ENCODE measurements at places on chromosomes 12 and 14.

GRCh38 chr12:74285773-74286172 lies 251.9 kb upstream of the ATXN7L3B start:
- DNase-seq = no peak

DNA sequence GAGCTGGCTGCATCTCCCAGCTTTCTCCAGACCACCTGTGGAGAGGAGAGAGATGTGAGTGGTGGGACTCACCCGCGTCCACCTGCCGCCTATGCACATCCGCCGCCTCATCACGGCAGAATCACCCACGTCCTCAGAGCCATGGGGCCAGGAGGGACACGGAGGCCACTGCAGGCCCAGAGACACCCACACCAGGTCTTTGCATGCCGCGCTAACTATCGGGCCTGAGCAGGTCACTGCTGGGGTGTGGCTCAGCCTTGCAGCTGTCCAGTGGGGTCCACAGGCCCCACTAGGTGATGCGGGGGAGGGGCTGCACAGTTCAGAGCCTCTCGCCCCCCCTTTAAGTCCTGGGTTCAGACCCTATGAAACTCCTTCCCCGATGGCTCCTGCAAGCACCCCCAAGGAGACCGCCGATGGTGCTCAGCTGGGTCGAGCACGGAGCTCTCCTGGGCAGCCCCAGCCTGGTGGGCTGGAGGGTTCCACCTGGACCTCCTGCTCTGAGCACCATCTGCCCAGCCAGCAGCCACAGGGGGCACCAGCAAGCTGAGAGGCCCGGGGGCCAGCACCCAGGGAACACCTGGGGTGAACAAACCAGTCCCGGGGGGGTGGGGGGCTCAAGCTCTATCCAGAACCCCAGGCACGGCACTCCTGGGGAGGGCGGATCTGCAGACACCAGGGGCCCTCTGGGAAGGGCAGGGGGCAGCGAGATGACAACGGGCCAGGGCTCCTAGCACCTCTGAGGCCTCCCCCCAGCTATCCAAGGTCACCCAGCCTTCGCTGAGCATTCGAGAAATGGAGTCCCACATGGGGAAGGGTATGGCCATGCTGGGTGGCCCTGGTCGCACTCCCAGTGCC lies 34.3 kb downstream of the CCNK start:
- DNase-seq = no peak

- peak; percentile 45 for DNase-seq
These were observed 906 bp downstream of the LARP4 start for GRCh38 chr12:50401500-50402081.

- DNase-seq = no peak
These were observed 43.6 kb upstream of the VSX2 start for GRCh38 chr14:74195623-74196022.

DNA sequence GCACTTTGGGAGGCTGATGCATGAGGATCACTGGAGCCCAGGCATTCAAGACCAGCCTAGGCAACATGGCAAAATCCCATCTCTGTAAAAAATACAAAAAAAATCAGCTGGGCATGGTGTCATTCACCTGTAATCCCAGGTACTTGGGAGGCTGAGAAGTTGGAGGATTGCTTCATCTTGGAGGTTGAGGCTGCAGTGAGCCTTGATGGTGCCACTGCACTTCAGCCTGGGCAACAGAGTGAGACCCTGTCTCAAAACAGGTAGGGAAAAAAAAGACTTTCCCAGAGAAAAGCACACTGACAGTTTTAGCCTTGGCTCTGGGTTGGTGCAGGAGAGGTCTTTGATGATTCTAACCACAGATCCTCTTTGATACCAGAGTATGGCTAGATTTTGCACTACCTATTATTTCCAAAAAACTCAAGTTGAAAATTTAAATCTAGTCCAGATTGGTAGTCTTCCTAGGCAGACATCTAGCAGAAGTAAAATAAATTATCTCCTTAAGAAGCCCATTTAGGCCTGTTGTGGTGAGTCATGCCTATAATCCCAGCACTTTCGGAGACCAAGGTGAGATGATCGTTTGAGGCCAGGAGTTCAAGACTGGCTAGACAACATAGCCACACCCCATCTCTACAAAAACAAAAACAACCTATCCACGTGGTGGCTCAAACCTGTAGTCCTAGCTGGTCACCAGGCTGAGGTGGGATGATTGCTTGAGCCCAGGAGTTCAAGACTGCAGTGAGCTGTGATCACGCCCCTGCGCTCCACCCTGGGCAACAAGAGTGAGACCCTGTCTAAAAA lies 18.6 kb downstream of the LARP4 start:
- DNase-seq = no peak

DNA sequence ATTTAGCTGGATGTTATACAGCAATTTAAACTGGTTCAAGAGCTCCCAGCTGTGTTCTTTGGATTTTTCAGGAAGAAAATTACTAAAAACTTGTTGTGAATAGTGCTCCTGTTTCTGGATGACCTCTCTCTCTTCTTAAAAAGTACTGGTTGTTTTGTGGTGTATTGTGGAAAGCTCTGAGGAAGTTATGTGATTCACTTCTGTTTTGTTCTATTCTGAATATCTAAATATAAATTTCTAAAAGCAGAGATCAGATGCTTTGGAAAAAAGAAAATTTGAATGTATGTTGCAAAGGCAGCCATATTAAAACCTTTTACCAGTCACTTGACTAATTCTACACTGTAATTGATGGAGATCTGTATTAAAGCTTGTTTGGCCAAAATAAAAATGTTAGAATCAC lies 3.4 kb upstream of the C3AR1 start:
- DNase-seq = no peak

DNA sequence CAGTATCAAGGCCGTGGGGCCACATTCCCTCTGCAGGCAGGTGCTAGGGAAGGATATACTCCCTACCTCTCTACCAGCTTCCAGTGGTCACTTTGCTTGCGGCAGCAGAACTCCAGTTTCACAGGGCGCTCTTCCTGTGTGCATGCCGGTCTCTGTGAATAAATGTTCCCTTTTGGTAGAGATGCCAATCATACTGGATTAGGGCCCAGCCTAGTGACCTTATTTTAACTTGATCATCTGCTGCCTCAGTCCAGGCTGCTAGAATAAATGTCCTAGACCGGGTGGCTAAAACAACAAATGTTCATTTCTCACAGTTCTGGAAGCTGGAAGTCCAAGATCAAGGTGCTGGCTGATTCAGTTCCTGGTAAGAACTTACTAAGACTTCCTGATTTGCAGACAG lies 198.8 kb upstream of the TMEM132C start:
- no peak for DNase-seq

GRCh38 chr12:9870286-9870866 lies 1.2 kb upstream of the CLEC2B start:
- peak; percentile 48 for DNase-seq

- no peak for DNase-seq
These were observed 94.2 kb downstream of the EML1 start for GRCh38 chr14:99887407-99887806.

DNA sequence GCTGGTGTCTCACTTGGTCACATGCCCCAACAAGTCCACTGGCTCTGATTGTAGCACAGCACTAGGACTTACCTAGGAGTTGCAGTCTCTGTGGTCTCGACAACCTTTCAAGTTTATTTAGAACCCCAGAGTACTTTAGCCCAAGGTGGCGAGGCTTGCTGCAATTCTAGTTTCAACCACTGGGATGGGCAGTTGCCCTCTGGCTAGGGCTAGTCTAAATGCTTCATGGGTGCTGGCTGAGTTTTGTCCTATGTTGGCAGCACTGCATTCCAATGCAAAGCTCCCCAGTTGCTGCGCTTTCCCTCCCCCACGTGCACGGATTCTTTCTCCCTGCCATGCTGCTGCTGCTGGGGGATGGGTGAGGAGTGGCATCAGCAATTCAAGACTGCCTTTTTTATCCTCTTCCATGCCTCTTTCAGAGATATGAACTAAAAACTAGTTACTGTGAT lies 207.9 kb downstream of the SYNE2 start:
- peak; percentile 1 for DNase-seq

GRCh38 chr14:77541905-77542304 lies 43.3 kb upstream of the ISM2 start:
- no peak for DNase-seq

- DNase-seq = no peak
These were observed 304.1 kb downstream of the SYT1 start for GRCh38 chr12:79168687-79169086.

- DNase-seq = no peak
These were observed 143.7 kb upstream of the DIO2 start for GRCh38 chr14:80354860-80355581.

DNA sequence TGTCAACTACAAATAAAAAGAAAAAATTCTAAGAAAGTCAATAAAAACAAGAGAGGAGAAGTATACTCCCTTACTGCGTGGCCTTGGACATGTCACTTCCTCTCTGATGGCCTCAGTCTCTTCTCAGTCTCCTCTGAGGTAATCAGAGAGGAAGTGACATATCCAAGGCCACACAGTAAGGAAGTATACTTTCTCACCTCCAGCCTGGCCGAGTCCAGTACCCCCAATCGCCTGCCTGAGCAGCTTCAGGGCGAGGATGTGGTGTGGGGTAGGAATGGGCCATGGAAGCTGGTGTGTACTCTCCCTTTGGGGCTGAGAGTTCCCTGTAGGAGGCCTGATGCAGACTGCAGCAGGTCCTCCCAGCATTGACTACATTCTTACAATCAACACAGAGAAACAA lies 15.8 kb downstream of the VDR start:
- peak; percentile 91 for DNase-seq

GRCh38 chr12:111445726-111446581 lies 40.2 kb downstream of the SH2B3 start:
- peak; percentile 20 for DNase-seq

GRCh38 chr12:127964717-127965116 lies 302.3 kb upstream of the TMEM132C start:
- DNase-seq = peak; percentile 0

GRCh38 chr14:52333823-52334657 lies 19.9 kb downstream of the PTGER2 start:
- peak; percentile 78 for DNase-seq

DNA sequence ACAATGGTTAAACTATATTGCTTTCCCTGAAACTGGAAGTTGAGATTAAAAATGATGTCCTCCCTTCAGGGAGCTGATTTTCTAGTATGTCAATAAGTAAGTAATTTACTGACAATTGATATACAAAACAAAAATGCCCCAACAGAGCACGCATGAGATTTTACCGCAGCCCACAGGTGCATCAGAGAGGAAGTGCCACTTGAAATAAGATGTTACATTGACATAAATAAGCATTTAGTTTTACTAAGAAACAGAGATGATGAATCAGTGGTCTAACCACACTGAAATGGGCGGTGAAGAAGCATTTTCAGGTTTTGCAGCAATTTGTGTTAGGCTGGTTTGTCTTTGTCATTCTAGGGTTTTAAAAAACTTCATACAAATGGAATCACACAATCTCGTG lies 8.8 kb upstream of the CLECL1 start:
- DNase-seq = peak; percentile 14

- no peak for DNase-seq
These were observed 2.5 kb downstream of the COL2A1 start for GRCh38 chr12:48001505-48002413.

GRCh38 chr14:21476523-21476924 lies 235 bp downstream of the RAB2B start:
- peak; percentile 85 for DNase-seq

DNA sequence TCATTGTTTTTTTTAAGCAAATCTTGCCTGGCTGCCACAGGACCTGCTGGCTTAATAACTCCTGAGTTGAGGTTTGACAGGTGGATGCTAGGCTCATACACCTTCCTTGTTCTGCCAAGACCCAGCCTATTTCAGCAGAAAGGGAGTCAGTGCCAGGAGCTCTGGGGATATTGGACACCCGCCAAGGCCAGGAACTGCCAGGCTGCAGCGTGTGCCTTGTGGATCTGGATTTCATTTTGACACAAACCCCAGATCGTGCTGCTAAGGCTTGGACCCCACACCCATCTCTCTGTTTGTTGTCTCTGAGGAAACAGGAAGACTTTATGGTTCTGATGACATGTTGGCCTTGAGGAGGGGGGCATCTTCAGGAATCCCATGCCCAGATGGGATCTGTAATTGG lies 44.4 kb upstream of the PRIMA1 start:
- DNase-seq = no peak

DNA sequence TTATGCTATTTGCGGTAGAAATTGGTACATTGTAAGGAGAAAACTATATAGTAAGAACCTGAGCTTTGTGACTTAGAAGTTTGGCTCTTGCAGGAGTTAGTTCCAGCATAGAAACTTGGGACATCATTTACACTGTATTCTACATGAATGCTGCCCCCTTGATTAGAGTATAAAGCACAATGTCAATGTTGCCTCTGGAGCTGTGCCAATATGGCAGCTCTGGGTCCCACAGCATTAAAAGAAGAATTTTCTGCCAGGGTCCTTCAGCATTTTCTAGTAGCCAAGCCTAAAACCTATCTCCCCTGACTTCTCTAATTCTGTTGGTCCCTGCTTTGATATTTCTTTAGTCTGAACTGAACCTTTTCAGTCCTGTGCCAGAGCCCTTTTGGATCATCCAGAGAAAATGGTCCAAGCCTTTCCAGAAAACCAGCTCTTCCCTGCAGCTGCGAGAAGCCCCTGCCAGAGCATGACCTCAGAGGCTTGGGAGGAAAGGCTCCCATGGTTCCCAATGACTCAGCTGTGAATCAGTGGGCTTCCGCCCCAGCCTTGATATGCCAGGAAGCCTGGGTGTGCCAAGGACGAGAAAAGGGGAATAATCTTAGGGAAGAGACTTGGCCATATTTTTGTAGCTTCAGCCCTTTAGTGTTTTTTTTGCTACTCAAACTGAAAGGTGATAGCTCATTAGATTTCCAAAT lies 43.2 kb downstream of the PLEKHG7 start:
- peak; percentile 20 for DNase-seq

- DNase-seq = no peak
These were observed 1.3 kb upstream of the KRT72 start for GRCh38 chr12:52602552-52602951.

- DNase-seq = no peak
These were observed 356.4 kb downstream of the FOXG1 start for GRCh38 chr14:29123017-29123416.

DNA sequence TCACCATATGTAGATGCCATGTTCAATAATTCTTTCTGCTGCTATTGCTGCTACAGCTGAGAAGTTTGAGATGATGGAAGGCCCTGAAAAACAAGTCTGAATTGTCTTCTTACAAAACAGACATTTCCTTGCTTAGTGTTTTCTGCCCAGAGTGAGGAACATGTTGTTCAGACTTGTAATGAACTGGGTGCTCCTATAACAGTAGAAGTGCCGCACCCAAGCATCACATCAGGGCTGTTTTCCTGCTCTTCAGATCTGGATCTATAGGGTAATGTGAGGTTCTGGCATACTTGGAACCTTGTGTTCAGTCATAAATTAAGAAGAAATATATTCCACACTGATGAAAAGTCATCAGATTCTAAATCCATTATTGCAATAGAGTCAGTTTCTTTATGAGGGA lies 171.9 kb upstream of the DIO2 start:
- DNase-seq = no peak

GRCh38 chr14:92563765-92564285 lies 50.2 kb downstream of the RIN3 start:
- DNase-seq = no peak

Data from suppressor macrophage (primary cell).